NCI-H2171 treated with DMSO at 0.1 percent for 48 hours (cell line): ENCODE measurements at places on chromosomes 7 and 10.

DNA sequence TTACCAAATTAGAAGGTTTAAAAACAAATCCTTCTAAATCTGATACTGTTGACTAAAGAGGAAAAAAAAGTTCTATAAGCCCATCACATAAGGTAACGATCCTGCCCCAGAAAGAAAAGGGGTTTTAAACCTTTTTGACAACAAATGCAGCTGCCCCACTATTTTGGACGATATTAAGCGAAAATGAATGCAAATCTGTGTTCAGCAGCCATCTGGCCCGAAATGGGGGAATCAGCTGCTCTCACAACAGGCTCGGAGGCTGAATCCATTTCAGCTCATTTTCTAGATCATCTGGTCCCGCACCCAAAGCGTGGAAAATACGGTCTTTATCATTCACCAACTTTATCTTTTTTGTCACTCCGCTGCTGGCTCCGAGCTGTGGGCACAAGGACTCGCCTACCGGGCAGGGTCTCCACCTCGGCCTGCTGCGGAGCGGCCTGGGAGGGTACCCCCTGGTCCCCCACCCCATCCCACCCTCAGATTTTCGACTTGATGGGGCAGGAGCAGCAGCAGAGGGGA, 2.4 kb upstream of the EBF3 start:
- DNase-seq = no peak

DNA sequence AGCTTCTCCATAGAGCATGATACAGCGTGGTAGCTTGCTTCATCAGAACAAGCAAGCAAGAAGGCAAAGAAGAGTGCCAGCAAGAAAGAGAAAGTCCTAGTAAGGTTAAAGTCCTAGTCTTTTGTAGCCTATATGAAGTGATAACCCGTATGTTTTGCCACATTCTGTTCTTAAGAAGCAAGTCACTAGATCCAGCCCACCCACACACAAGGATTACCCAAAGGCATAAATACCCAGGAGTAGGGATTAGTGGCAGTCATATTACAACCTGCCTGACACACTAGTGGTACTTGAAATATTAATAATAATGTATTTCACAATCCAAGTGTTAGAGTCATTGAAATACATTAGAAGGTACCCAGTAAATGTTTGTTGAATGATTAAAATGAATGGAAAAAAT, 285.5 kb downstream of the HPSE2 start:
- DNase-seq = no peak

DNA sequence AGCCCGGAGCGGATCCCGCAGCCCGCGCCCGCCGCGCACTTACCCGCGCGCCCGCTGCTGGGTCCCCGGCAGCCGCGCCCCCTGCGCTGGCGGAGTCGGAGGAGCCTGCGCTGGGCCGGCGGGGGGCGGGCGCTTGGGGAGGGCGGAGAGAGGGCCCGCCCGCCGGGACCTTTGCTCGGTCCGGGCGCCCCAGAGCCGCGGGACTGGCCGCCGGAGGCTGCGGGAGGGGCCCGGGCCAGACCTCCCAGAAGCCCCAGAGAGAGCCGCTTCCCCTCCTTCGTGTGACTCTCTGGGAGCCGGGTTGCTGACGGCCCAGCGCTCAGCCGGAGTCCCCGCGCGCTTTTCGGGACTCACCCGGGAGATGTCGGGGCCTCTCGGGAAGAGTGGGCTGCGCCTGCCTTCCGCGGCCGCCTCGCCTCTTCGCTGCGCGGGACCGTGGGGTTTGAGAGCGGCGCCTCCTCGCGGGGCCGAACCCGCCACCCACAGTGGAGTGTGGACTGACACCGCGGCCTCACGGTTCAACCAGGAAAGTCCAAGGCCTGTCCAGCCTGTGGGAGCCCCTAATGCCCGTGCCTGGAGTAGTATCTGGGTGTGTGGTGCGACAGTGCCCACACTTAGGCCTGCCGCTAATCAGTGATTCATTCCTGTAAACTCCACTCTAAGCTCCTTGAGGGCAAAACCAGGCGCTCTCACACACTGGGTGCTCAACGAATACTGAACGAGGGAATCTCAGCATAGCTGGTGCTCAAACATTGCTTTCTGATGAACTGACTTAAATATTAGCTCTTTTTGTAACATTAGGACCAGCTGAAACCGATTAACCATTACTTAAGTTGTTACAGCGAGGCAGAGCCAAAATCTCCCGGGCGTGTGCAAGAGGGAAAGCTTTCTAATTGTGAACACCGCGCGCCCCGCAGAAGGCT, at the start of gene GSDME:
Gene GSDME, minus strand, starts transcription at position 112 of the 923 bp plus-strand sequence. CDS start 7,690 bp downstream, outside the sequence.
- DNase-seq = no peak

GRCh38 chr7:3867863-3868262, 566.8 kb downstream of the SDK1 start:
- no peak for DNase-seq

GRCh38 chr7:112193915-112194502, 12.2 kb downstream of the DOCK4 start:
- DNase-seq = no peak

DNA sequence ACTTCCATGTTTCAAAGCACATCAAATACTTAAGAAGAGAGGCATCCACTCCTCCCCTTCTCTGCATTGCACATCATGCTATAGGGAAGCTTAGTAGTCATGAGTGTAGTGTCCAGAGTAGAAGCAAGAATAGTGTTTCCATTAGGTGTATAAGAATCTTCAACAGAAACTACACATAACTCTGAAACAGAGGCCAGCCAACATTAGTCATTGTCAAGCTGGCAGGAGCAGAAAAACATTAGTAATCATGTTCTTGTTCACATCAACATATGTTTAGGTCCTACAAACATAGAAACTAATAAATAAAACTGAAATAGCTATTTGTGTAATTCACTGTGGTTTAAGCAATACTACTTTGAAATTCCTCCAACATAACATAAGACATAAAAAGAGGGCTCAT, 370.2 kb downstream of the PPP1R3A start:
- no peak for DNase-seq

DNA sequence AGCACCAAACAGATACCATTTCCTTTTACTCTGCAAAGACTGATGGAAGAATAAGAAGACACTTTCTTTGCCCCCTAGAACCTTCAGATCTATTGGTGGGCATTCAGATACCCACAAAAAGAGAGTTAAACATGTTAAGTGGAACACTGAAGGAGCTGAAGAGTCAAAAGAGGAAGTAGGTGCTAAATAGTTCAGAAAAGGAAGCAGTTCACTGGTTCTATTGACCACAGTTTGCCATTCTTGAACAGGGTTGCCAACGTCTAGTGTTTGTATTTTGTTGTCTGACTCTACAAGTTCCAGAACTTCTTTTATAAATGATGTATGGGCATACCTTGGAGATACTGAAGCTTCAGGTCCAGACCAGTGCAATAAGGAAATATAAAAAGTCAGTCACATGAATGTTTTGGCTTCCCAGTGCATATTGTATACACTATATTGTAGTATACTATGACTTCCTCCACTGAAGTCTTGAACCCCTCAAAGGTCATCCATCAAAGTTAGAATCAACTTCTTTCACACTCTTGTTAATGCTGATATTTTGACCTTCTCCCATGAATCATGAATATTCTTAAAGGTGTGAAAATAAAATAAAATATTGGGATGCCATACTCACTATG, 47.5 kb upstream of the AGR3 start:
- no peak for DNase-seq

- DNase-seq = no peak
Observed at GRCh38 chr7:139423091-139423490, 60.4 kb downstream of the KLRG2 start.

DNA sequence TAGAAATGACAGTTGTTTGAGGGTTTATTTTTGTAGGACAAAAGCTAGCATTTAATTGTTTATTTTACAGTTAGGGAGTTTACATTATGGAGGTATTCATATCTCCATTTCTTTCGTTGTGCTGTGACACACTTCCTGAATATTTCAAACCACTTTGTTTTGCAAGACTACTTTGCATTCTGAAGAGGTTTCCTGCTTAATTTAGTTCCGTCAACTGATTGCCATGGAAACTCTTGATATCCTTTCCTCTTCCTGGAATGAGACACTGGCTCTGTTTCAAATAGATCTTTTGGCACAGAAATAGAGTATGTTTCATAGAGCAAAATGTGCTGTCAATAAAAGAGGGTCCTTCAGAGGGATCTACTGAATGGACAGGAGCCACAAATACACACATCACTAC, 159.5 kb upstream of the AGR3 start:
- DNase-seq = no peak

- no peak for DNase-seq
Observed at GRCh38 chr10:14649739-14650138, 125.0 kb downstream of the FAM107B start.

DNA sequence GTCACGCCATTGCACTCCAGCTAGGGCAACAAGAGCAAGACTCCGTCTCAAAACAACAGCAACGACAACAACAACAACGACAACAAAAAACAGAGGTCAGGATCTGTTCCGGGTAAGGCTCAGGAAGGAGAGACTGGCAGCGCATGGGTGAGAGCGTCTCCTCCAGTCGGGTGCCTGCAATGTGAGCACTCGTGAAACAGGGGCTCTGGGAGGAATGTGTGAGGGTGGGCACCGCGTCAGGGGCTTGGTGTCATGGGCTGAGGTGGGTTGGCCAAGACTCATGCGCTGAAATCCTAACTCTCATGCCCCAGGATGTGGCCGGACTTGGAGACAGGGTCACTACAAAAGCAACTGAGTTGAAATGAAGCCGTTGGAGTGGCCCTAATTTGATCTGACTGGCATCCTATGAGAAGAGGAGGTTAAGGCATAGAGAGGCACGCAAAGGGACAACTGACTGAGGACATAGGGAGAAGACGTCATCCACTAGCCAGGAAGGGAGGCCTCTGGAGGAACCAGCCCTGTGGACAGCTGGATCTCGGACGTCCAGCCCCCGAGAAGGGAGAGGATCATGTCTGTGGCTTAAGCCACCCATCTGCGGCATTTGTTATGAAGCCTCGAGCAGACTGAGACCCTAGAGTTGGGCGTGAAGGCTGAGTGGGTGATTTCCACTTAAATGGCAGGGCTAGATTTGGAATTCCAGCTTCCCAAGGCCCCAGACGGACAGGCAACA, 241.5 kb upstream of the PITRM1 start:
- DNase-seq = no peak

DNA sequence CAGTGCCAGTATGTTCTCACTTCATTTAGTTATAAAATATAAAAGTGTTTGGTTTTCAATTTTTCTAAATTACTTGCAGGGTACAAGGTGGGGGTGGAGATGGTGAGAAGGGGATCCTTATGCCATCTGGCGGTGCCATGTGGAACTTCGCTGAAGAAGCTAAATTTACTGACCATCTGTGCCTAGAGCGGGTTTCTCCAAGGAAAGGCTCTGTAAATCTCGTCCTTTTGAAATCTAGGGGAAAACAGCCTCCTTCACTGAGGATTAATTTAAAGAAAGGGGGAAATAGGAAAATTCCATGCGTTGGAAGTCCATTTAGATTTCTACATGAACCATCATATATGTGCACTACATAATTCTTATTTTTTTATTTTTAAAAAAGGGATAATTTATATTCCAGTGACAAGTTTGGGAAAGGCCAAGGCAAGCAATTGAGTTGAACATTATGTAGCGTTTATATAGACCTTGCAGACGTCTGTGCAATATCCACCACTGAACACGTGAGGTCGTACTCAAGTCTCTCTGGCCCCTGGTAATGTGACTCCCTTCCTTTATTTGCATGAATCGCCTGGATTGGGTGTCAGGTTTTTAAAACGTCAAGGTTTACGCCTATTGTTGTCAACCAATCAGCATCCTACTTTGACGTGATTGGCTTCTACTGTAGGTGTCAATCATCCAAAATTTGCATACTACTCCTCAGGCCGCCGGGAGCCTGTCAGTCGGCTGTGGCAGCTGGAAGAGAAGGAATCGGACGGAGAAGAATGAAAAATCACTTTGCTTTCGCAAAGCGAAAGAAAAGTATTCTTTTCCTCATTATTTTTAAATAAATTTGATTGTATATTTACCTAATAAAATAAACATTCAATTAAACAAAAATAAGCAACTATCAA, 297.1 kb upstream of the NFE2L3 start:
- peak; percentile 99 for DNase-seq

GRCh38 chr10:44382131-44382858, 2.6 kb downstream of the CXCL12 start:
- peak; percentile 28 for DNase-seq

DNA sequence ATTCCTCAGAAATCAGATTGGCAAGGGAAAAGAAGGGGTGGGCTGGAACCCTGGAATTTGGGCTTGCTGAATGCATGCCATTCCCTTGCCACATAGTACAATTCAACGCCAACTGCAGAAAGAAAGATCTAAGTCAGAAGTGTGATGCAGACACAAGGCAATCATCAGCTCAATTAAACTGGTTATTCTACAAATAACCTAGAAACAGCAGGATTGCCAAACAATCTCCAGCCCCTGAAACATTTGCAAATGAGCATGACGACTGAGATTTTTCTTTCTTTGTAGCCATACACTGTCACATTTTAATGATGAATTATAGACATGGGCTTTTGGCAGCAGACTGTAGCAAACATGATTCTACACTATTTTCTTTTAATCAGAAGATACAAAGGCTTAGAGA, 16.5 kb upstream of the CREB5 start:
- no peak for DNase-seq

DNA sequence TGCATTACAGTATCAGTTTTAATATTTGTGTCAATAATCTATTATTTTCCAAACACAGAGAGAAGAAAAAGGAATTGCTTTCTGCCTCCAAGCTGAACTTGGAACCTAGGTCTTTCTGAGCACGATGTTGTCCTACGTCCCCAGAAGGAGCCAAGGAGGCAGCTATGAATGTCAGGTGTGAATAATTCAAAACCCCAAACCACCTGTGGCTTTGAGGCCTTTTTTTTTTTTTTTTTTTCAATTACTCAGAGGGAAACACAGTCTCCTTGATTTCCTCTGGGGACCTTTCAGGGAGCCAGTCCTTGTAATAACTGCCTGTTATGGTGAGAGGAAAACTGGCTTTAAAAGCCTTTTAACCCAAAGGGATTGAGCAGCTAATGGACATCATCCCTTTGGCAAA, 8.3 kb downstream of the GPR85 start:
- DNase-seq = peak; percentile 5

GRCh38 chr7:73395538-73396503, 37.8 kb upstream of the FZD9 start:
- DNase-seq = no peak

DNA sequence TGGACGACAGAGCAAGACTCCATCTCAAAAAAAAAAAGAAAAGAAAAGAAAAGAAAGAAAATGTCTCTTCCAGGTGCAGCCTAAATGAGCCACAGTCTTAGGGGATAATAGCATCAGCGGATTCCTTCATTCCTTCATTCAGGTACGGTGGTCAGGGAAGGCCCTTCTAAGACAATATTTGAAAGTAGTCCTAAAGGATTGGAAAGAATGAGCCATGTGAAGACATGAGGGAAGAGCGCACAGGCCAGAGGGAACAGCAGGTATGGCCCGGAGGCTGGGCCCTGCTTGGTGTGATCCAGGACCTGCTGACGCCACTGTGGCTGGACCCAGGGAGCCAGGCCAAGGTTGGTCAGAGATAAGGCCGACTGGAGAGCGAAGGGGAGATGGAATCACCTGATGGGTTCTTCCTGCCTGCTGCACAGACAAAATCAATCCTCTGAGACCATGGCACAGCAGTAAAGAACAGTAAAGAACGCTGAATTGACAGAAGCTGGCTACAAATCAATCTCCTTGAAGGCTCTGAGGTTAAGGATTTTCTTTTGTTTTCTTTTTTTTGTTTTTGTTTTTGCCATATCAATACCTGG, 16.3 kb upstream of the MKRN1 start:
- no peak for DNase-seq

- no peak for DNase-seq
Observed at GRCh38 chr7:112071856-112072255, 134.3 kb downstream of the DOCK4 start.

- DNase-seq = no peak
Observed at GRCh38 chr10:82190432-82191260, 315.7 kb downstream of the NRG3 start.

GRCh38 chr7:146375170-146375569, 258.6 kb downstream of the CNTNAP2 start:
- DNase-seq = peak; percentile 86
